ENCODE measurements at places on chromosomes 11 and 22.

GRCh38 chr11:119103793-119104192, 2.1 kb upstream of the DPAGT1 start:
- DNase-seq = no peak

DNA sequence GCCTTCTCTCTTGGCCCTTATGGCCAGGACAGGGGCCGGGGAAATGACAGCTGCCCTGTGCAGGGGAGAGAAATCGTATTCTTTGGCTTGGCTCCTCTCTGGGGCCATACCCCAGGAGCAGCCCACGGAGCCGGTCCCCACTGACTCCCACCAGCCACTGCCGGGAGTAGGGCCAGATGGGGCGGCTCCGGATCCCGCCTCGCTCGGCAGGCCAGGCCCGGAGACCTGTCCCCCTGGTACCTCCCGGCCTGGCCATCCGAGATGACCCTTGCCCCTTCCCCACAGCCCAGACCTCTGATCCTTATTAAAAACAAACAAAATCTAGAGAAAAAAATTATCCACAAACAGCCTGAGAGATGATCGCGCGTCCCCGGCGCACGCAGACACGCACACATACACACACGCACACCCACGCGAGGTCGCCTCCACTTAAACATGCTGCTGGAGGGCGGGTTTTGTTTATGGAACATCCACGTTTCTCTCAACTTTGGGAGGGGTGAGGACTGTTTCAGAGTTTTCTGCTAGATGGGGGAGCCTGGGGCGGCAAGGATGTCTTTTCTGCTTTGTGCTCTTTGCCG, 59.1 kb downstream of the IGLL1 start:
- DNase-seq = no peak

- DNase-seq = no peak
These were observed 268.4 kb downstream of the NELL1 start for GRCh38 chr11:20937826-20938225.

- no peak for DNase-seq
These were observed 63.9 kb downstream of the ARFGAP3 start for GRCh38 chr22:42792909-42793847.

- DNase-seq = no peak
These were observed 5.1 kb downstream of the CABIN1 start for GRCh38 chr22:24016156-24016555.

DNA sequence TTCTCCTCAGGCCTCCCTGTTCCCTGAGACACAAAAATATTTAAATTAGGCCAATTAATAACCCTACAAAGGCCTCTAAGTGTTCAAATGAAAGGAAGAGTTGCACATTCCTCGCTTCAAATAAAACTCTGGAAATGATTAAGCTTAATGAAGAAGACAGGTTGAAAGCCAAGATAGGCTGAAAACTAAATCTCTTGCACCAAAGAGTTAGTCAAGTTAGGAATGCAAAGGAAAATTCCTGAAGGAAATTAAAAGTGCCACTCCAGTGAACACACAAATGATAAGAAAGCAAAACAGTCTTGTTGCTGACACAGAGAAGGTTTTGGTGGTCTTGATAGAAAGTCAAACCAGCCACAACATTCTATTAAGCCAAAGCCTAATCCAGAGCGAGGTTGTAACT, 574.4 kb downstream of the OPCML start:
- DNase-seq = no peak

DNA sequence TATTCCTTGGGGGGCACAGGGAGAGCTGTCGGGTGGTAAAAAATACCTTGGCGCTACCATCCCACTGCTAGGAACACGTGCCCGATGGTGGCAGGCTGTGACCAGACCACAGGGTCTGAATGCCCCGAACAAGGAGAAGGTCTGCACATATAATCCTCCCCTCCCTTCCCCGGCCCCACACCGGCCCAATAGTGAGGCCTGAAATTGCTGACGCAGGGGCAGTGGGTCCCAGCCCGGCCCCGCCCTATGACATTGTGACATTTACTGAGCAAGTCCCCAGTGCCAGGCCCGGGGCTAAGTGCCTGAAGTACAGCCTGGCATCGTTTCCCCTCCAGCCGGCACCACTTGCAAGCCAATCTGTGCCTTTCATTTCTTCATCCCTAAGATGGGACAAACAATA, 19.5 kb downstream of the MN1 start:
- DNase-seq = no peak

GRCh38 chr22:48489551-48490499, 1337.8 kb downstream of the BRD1 start:
- no peak for DNase-seq

DNA sequence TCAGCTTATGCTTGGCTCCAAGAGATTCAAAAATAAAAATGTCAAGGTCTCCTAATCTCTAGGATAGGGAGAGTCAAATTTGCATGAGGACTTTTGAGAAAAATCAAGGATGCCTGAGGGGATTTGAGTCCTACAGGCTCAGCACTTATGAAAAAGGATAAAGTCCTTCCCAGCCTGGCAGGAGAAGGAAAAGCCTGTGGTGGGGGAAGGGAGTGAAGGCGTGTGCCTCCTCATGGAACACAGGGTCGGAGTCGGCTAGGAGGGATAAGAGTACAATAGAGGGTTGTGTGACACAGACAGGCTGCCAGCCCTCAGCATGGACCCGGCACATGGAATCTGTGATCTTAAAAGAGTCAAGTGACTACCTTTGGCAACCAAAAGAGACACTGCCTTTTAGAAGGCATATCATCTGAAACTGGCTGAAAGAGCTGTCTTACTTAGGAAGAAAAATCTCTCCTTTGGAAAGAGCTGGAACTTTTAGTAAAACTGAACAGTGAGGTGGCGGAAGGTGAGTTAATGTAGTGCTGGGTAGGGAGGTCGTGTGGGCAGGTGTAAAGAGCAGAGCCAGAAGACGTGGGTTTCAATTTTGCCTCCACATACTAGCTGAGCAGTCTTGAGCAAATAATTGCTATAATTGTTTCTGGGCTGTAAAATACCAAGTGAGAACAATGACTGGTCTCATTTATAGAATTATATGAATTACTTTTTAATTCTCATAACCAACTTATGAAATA, 58.8 kb upstream of the RDX start:
- DNase-seq = no peak

GRCh38 chr22:26563022-26563421, 26.9 kb downstream of the TPST2 start:
- DNase-seq = no peak

DNA sequence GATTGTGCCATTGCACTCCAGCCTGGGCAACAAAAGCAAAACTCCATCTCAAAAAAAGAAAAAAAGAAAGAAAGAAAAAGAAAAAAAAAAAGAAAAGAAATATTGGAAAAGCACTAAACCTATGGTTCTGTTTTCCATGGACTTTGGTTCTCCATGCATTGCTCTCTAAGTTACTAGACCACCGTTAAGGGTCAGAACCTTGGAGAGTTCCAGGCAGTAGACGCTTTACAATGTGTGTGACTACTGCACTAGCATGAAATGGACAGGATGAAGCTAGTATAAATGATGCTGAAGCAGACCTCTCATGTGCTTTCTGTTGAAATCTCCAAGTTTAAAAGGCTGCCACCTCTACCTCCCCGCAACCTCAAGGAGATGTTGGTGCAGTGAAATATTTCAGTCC, 63.5 kb downstream of the SIK2 start:
- no peak for DNase-seq

DNA sequence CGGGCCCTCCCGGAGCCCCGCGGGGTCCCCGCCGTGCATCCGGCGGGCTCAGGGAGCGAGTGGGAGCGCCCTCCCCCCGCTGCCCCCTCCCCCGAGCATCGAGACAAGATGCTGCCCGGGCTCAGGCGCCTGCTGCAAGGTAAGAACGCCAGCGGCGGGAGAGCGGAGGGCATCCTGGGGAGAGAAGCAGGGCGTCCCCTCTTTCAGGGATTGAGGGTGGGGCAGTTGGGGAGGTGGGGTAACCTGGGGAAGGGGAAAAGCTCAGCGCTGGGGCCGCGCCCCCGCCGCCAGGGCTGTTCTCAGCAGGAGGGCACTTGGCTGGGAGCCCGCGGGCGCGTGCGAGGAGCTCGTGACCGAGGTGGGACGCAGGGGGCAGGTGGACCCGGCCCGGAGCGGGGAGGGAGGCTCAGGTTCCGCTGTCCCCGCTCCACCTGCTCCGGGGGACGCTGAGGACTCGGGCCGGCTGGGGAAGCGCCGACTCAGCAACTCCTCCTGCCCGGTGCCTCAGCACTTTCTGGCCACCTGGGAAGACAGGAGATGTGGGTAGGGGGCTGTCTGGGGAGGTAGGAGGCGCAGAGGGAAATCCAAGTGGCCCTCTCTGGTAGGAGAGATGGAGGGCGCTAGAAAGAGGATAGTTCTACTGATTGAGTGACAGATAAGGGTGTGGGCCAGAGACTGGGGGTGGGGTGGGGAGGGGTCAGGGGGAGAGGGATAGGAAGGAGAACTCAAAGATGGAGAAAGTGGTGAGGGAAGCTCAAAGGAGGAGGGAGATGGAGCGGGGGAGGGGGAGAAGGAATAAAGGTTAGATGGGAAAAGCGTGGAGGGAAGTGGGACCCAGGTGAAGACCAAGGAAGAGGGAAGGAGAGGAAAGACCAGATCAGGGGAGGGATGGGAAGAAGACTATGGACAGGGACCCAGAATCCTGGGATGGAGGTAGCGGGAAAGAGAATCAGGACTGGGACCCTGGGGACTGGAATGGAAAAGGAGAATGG, 726 bp downstream of the RTN4RL2 start:
- no peak for DNase-seq

DNA sequence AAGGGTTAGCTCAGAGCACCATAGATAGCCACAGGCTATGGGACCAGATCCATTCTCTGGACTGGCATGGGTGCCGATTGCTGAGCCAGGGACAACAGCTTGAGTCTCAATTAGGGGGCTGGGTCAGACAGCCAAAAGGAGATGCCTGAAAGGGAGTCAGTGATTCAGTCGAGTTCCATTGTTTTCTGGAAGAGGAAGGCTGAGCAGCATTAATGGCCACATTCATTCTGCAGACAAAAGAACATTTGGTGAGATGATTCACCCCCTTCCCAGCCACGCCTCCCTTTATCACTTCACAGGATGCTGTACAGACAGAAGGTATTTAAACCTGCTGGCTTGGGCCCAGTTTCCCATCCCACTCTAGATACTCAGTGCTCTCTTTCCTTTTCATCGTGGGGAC, 131.9 kb downstream of the ADAMTS15 start:
- DNase-seq = no peak

- DNase-seq = no peak
These were observed 37.6 kb downstream of the CELSR1 start for GRCh38 chr22:46499805-46500189.

DNA sequence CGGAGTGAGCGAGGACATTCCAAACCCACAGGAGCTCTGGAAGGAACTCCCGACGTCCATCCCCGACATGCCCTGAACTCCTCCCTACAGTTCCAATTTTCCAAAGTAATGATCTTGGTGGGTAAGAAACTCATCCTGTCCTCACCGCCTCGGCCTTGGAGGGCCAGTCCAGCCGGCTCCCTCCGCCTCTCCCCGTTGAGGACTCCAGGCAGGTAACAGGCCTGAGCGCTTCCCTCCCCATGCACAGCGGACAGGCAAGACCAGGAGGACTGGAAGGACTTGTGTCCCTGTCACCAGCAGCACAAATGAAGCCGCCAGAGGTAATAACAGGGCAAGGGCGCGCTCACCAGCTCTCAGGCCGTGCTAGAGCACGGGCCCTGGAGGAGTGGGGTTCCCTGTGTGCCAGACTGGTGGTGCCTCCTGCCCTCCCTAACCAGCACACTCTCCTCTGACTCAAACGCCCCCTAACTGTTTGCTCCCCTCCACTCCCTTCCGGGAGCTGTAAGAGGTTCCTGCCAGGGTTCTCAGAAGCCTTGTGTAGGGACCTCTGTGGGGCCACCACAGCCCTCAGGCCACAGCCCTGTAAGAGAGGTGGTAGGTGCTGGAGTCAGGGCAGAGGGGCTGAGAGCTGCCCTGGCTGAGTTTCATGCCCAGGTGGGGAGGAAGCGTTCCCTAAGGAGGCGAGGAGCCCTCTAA, 17.1 kb downstream of the OVOL1 start:
- no peak for DNase-seq

GRCh38 chr11:123452794-123453193, 22.7 kb downstream of the GRAMD1B start:
- no peak for DNase-seq

DNA sequence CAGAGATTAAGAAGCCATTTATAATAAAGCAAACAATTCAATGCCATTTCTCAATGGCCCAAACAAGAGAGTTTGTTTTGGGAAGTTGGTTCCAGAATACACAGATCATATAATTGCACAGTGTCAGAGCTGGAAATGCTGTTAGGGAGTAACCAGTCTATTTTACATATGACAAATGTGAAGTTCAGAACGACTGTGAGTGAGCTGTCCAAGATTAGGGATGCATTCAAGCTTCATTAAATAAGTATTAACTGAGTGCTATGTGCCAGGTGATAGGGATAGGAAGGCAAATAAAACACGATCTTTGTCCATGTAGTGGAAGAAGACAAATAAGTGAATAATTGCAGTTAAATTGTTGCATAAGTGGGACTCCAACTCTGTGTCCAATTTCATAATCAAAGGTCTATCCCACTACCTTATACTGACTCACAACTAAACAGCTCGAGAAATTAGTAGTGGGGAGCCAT, 33.1 kb upstream of the PICALM start:
- DNase-seq = no peak

DNA sequence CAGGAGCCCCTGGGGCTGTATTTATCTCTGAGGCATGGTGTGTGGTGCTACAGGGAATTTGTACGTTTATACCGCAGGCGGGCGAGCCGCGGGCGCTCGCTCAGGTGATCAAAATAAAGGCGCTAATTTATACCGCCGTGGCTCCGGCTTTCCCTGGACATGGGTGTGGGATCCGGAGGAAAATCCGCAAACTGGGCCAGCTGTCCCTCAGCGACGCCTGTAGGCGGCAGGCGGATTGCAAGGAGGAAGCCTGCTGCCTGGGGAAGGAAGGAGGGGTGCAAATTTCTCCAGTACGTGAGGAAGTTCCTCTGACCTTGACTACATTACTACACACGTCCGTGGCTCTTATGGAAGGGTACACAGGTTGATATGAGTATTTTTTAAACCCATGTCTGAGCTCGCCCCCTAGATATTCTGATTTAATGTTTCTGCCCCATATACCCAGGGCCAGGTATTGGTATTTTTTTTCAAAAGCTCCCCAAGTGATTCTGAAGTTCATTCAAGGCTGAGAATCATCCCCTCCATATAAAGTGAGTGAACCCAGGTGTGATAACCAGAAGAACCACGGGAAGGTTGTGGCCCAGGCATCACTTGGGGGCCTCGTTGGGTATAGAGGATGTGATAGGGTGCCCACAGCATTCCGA, 2.8 kb downstream of the MYOD1 start:
- no peak for DNase-seq

- DNase-seq = no peak
These were observed 3.8 kb downstream of the CSDC2 start for GRCh38 chr22:41564563-41564962.

DNA sequence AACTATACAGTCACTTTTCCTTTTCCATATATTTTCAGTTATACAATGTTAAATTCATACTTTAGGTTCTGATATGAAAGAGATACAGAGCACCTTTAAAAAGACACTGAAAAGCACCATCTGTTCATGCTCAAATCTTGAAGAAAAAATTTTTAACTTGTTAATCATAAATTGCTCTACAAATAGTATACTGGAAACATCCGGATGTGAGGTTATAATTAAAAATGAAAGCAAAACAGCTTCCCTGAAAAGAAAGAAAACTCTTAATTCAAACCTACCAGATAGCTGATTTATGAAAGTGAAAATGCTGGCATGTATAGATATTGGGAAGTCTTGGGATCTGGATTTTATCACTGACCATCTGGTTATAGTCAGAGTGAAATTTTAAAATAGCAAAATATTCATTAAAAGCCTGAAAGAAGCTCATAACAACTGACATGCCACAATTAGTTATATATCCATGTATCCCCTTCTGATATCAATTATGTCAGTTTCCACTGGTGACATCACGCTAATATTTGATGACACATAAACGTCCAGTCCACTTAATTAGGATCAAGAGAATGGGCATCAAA, 740.0 kb downstream of the DLG2 start:
- DNase-seq = no peak

GRCh38 chr22:45240810-45241631, at the start of gene KIAA0930:
Gene KIAA0930, minus strand, starts transcription at chr22:45240894. Its CDS starts 191 bp downstream, at chr22:45240703.
- peak; percentile 78 for DNase-seq
